ENCODE measurements at places on chromosomes 6 and 20.

DNA sequence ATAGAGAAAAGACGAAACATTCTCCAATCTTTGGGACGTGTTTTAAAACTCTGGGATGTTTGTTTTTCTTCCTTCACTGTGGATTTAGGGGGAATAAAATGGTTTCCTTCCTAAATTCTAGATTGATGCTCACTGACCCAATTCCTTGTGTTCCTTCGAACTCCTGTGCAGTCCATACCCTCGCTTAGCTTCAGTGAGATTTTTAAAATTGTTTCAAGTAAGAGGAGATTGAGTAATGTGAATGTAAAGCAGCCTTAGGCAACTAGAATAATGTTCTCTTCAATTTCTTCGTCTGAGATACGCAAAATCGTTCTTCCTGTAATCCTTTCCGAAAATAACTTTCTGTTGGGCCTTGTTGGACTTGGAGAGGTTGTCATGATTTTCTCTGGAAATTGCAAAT, 2.6 kb upstream of the VGLL2 start:
- DNase-seq = no peak

GRCh38 chr20:43669332-43669731, 2.4 kb downstream of the MYBL2 start:
- no peak for DNase-seq

- no peak for DNase-seq
Observed at GRCh38 chr6:34030831-34031624, 114.9 kb downstream of the GRM4 start.

GRCh38 chr6:79384845-79385244, 150.4 kb upstream of the HMGN3 start:
- no peak for DNase-seq

- no peak for DNase-seq
Observed at GRCh38 chr6:63615590-63615989, 20.0 kb upstream of the PHF3 start.

- DNase-seq = no peak
Observed at GRCh38 chr6:12911427-12911826, 194.9 kb downstream of the PHACTR1 start.

DNA sequence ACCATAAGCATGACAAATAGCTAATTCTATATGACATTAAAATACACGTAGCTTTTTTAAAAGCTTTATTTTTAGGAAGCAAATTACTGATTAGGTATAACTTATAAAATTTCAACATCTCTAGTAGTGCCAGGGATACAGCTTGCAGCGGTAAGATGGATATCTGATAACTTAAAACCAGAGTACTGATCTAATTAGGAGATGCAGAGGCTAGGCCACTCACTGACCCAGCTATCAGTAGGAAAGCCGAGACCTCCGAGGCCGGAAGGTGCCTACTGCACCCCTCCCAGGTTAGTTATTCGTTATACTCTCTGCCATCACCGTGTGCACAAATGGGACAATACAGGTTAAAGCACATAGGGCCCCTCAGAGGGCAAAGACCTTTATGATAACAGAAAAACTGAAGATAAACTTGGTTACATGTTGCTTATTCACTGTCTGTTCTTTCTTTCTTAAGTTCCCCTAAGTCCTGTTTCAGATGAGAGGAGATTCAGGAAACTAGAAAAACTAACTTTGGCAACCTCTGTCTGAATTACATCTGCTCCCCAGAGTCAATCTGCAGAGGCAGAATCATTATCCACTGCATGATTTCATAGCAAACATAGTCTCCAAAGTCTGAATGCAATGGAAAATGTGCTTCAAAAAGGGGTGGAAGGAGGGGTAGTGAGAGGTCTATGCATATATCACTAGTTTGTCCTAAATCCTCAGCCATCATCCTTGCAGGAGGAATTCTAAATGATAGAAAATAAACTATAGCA, 60.8 kb downstream of the RIPOR2 start:
- no peak for DNase-seq

GRCh38 chr6:32173051-32173727, 2.7 kb downstream of the AGPAT1 start:
- DNase-seq = no peak

- DNase-seq = no peak
Observed at GRCh38 chr6:138521790-138522189, 22.5 kb upstream of the NHSL1 start.

DNA sequence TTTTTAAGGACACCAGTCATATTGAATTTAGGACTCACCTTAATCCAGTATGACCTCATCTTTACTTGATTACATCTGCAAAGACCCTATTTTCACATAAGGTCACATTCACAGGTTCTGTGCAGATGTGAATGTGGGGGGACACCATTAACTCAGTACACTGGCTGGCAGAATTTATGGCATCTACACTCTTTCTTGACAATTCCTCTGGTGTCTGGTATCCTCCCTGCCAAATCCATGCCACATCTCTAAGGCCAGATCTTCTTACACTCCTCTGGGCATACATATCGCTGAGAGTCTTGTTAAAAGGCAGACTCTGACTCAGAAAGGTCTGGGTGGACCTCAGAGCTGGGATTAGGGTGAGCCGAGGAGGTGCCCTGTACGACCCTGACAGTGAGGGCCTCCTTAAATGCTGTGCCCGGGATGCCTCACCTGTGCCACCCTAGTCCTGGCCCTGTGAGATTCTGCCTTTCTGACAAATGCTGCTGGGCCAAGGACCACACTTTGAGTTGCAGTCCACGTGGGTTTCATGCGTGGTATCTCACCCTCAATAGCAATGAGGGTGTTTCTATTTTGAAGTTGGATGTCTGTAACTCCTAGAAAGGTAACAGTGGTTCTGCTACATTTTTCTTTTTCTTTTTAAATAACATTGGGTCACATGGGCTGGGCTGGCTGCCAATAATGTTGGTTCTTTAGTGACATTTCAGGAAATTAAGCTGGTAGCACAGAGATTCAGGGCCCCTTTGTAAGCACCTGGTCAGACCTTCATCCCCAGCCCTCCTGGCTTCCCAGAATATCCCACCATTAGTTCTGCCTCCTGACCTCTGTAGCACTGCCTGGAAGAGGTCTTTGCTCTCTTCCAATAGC, 17.2 kb upstream of the LRRN4 start:
- DNase-seq = no peak

GRCh38 chr20:47225458-47225857, 131.0 kb downstream of the ZMYND8 start:
- no peak for DNase-seq

GRCh38 chr6:70409216-70409615, 4.1 kb upstream of the FAM135A start:
- no peak for DNase-seq

GRCh38 chr20:18527836-18528235, 20.1 kb downstream of the SEC23B start:
- no peak for DNase-seq

- DNase-seq = no peak
Observed at GRCh38 chr6:47938405-47938804, 156.6 kb downstream of the OPN5 start.

DNA sequence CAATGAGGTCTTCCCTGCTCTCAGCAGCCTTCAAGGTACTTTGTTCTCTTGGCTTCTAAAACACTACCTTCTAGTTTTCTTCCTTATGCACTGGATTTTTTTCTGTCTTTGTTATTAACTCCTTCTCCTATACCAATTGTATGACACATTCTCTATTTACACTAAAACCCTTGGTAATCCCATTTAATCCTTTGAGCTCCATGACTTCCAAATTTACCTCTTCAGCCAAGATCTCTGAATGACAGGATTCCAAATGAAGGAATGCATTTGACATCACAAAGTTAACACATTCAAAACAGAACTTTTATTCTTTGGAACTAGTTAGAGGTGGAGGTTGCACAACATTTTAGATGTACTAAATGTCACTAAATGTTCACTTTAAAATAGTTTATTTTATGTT, 86.6 kb upstream of the SAMD5 start:
- no peak for DNase-seq

DNA sequence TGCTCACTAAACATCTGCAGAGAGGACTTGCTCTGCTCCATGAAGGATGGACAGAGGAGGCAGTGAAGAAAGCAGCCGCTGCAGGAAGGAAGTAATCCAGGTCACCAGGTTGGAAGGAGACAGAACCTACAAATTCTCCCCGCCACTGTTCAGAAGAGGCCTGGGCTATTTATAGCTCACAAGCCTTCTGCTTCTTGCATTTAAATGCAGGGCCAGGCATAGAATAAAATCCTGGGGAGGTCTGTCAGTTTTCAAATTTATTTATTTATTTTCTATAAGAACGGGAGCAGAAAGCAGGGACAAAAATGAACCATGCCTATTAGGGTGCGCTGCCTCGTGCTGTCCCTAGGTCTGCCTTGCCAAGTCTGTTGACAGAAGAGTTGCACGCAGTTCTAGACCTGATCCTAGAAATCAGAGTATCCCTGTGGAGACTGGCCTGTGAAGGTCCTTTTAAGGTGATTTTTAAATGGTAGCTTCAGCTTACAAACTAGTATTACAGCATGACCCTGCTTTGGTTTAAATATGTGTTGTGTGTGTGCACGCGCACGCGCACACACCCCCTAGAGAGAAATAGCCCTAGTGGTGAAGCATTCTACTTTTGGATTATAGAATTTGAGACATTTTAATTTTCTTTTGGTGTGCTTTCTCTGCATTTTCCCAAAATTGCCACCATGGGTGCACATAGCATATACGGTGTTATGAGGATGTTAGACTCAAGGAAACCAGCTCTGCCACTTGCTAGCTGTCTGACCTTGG, 19.5 kb downstream of the RIMS4 start:
- DNase-seq = no peak

DNA sequence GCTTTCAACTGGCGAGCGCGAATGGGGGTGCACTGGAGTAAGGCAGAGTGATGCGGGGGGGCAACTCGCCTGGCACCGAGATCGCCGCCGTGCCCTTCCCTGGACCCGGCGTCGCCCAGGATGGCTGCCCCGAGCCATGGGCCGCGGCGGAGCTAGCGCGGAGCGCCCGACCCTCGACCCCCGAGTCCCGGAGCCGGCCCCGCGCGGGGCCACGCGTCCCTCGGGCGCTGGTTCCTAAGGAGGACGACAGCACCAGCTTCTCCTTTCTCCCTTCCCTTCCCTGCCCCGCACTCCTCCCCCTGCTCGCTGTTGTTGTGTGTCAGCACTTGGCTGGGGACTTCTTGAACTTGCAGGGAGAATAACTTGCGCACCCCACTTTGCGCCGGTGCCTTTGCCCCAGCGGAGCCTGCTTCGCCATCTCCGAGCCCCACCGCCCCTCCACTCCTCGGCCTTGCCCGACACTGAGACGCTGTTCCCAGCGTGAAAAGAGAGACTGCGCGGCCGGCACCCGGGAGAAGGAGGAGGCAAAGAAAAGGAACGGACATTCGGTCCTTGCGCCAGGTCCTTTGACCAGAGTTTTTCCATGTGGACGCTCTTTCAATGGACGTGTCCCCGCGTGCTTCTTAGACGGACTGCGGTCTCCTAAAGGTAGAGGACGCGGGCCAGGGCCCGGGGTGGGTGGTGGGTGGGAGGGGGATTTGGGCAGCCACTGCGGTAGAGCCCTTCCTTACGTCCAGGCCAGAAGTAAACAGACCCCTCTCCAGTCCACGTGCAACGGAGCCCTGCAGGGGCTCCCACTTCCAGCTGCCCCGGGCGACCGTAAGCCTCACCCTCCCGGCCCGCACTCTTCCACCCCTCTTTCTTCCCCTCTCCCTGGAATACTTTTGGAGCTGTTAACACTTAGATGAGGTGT, 998 bp downstream of the BMP2 start:
- peak; percentile 57 for DNase-seq

- peak; percentile 82 for DNase-seq
Observed at GRCh38 chr6:170529839-170530469, 23.2 kb downstream of the PSMB1 start.

GRCh38 chr20:60804918-60805630, 447.0 kb upstream of the CDH4 start:
- DNase-seq = no peak

GRCh38 chr6:41182069-41183034, 18.6 kb downstream of the TREML2 start:
- DNase-seq = peak; percentile 23

DNA sequence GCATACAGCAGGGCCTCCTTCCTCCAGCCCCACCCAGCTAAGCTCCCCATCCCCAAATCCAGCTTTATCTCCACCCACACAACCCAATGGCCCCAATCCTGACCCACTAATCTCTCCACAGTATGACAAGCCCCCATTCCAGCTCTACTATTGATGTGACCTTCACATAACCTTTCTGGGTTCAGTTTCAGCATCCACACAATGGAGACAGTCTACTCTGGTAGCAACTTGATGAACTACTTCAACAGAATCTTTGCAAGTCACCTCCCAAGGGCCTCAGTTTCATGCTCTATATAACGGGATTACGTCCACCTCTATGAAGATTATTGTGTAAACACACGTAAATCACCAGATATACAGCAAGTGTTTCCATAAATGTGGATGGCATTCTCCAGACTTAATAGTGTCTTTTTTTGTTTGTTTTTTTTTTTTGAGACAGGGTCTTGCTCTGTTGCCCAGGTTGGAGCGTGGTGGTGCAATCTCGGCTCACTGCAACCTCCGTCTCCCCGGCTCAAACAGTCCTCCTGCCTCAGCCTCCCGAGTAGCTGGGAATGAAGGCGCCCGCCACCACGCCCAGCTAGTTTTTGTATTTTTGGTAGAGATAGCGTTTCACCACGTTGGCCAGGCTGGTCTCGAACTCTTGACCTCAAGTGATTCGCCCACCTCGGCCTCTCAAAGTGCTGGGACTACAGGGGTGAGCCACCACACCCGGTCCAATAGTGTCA, 1.4 kb downstream of the AHCY start:
- DNase-seq = no peak

GRCh38 chr6:35079311-35080000, 61.7 kb downstream of the TCP11 start:
- no peak for DNase-seq

DNA sequence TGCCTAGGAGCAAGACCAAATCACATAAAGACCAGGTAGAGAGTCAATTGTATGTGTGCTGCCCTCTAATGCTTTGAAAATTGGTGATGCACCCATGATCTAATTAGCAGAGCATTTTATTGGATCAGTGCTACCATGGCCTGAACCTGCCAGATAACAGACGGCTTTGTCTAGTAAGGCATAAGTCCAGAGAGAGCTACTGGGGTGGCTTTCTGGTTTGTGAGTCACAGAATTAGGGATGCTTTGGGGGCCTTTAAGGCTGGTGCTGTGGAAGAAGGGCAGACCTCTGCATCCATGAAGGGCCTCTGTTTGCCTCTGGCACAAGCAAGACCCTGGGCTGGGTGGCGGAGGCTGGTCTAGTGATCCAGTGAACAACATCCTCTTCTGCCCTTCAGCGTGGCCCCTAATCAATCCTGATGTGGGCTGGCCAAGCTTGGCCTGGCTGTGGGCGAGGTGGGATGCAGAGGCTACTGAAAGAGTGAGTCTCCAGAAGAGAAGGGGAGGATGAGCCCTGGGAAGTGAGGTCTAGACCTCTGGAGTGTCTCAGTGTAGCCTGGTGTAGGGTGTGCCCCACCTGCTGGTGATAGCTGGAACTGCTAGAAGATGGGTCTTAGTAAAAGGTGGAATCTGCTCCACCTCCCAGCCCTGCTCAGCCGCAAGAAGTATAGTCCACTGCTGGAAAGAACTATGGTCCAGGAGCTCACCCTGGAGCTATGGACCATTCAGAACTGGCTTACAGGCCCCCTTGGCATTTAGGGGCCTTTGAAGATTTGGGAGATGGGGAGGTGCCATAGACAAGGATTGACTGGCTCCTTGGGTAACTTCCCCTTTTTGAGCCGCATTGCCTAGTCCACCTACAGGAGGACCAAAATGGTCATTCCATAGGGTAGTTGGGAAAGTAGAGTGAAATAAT, 36.7 kb upstream of the AAR2 start:
- DNase-seq = peak; percentile 91

All from nephron progenitor cell (in vitro differentiated cells).